Colonic mucosa (tissue), 4 donors: ENCODE measurements at places on chromosomes 4 and X. TPM values are rescaled to one million over a fixed set of nuclear protein-coding genes. Genes with fewer than 3 reads are reported as not detected.

- no peak overlapping the region for H3K4me3 ChIP-seq
- H3K4me1 ChIP-seq = no peaks in the 10 kb centered on the region
- no peak overlapping the region for H3K27ac ChIP-seq
- no peaks in the 10 kb centered on the region for H3K36me3 ChIP-seq
These were observed 49.6 kb downstream of the MAP7D2 start for GRCh38 chrX:20066968-20067708.

Gene BMPR1B
- 0.24 TPM for total RNA-seq

Gene DTHD1
- 0.08 TPM for total RNA-seq

Gene LEF1
- total RNA-seq = 3.4 TPM

DNA sequence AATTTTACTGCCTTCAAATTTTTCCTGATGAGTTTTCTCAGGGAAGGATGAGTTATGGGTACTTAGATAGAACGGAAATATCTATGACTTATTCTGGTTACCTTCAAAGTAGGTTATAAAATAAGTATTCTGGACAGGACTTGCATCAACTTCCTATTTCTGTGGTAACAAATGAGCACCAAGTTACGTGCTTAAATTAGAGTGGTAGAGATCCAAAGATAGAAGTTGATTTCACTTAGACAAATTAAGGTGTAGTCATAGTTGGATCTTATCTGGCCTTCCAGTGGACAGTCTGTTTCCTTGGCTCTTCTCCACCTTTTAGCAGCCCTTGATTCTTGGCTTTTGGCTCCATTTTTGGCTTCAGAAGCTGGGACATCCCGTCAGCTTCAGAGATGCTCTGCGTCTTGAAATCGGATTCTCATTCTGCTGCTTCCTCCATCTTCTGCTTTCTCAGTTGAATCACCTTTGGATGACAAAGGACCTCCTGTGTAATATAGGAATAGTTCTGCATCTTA, 109.9 kb downstream of the ZNF518B start:
- H3K27me3 ChIP-seq = no peaks in the 10 kb centered on the region
- H3K4me1 ChIP-seq = no peaks in the 10 kb centered on the region
- H3K27ac ChIP-seq = no peak overlapping the region

- H3K27me3 ChIP-seq = no peaks in the 10 kb centered on the region
- DNase-seq = no peak
- H3K27ac ChIP-seq = no peak overlapping the region
- no peak overlapping the region for H3K4me3 ChIP-seq
- no peaks in the 10 kb centered on the region for H3K36me3 ChIP-seq
These were observed 180.4 kb downstream of the CPEB2 start for GRCh38 chr4:15182600-15183220.

Gene SRPX2
- 4.4 TPM for total RNA-seq
